ENCODE measurements at places on chromosomes 7 and 10.

DNA sequence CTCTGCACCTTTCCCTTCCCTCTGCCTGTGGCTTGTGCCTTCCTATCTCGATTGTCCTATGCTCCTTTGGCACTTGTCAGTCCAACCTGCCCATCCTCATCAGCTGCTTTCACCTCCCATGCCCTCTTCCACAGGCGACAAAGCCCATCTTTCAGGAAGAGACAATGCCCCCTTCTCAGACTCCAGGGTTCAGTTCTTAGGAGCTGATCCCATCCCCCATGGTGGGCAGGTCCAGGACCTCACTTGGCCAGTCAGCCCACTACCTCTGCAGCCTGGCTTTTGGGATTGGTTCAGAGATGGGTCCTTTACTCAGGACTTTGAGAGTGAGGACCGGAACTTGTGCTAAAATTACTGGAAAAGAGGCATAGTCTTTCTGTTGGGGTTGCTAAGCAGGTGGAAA lies 74.0 kb upstream of the NANOS1 start:
- DNase-seq = no peak

- DNase-seq = no peak
Measured at GRCh38 chr7:99984593-99984992, 8.8 kb upstream of the AZGP1 start.

DNA sequence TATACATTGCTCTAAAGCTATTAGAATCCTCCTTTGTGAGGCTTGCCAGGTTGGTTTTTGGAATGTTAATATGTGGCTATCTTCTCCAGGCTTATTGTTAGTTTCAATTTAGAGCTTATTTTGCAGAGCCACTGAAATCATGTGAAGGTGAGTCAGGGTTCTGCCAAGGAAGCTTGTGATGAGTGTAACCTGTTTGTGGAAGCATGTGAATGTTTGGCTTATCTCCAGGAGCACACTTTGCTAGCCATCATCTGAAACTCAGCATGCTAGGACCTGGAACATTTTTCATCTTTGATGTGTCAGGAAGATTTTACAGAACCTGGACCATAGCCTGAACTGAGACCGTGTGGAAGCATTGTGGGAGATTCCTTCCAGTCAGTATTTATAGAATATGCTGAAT lies 197.3 kb downstream of the PPP1R9A start:
- DNase-seq = no peak

GRCh38 chr10:6039711-6040110 lies 22.5 kb downstream of the IL2RA start:
- no peak for DNase-seq

DNA sequence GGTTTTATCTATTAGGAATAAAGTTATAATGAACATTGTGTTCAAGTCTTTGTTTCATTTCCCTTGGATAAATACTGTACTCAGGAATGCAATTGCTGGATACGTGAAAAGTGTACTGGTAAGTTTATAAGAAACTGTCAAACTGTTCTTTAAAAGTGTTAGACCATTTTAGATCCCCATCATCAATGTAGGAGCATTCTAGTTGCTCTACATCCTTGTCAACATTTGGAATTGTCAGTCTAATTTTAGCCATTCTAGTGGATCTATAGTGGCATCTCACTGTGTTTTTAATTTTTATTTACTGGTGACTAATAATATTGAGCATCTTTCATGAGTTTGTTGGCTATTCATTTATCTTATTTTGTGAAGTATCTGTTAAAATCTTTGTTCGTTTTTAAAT lies 354.0 kb upstream of the NRP1 start:
- no peak for DNase-seq

- DNase-seq = no peak
Measured at GRCh38 chr7:151139071-151139790, 28.3 kb downstream of the GBX1 start.

GRCh38 chr7:151768805-151769187 lies 108.1 kb downstream of the PRKAG2 start:
- no peak for DNase-seq

DNA sequence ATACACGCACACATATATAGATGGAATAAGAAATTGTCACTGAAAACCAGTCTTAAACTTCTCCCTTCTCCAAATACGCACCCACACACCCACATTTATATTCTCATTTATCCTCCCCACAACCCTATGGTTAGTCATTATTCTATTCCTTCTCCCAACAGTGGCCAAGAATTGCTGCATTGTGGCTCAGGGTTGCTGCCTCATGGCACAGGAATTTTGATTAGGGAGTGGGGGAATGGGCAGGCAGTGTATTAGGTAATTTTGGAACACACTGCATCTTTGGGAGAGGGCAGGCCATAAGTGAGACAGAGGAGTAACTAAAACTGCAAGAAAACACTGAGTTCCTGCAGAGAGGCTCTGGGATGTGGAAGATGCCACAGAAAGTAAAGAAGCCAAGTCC lies 35.7 kb downstream of the NAPEPLD start:
- no peak for DNase-seq

- no peak for DNase-seq
Measured at GRCh38 chr10:55476129-55476528, 675.1 kb upstream of the PCDH15 start.

- peak; percentile 36 for DNase-seq
Measured at GRCh38 chr10:101032637-101033224, 1.7 kb downstream of the SFXN3 start.

- DNase-seq = no peak
Measured at GRCh38 chr7:114875186-114875585, 46.7 kb upstream of the MDFIC start.

DNA sequence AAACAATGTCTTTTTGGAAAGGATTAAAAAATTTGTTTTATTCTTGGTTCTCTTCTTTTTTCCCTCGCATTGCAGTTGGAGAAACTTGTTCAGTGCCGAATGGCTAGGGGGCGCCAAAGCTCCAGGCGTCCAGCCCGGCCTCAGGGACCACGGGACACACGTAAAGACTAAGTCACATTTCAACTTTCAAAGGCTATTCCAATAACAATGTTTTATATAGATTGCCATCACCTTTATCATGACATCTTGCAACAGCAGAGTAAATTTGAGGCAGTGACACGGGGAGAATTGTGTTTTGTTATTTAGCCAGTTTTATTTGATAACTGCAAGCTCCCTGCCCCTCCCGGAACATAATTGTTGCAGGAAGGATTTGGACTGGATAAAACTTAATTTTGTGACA lies 2.2 kb upstream of the IGFBP3 start:
- DNase-seq = peak; percentile 32

- no peak for DNase-seq
Measured at GRCh38 chr10:53422223-53422888, 649.8 kb upstream of the MBL2 start.

- no peak for DNase-seq
Measured at GRCh38 chr7:139915268-139915863, 86.3 kb downstream of the TBXAS1 start.

- no peak for DNase-seq
Measured at GRCh38 chr10:73889014-73889413, 14.7 kb upstream of the CAMK2G start.

DNA sequence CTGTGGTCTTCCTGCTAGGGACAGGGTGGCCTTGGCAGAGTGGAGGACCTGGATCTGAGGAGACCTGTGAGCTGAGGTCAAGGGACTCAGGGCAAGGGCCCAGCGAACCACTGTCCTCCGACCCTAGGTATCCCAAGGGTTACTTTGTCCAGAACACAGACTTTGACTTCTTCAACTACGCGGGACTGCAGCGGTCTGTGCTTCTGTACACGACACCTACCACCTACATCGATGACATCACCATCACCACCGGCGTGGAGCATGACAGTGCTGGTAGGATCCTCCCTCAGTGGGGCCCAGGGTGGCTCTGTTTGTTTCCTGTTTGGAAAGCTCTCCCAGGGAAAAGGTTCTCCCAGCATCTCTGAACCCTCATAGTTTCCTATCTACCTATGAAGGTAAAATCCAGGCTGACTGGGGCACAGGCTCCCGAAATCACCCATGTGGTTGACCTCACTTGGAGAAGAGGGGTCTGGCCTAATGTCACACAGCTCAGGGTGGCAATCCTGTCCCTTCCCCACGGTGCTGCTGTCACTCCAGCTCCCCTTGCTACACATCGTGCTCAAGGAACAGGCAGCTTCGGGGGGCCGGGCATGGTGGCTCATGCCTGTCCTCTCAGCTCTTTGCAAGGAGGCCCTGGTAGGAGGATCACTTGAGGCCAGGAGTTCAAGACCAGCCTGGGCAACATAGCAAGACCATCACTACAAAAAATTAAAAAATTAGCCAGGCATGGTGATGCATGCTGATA lies 57.6 kb downstream of the ZNF727 start:
- DNase-seq = no peak

DNA sequence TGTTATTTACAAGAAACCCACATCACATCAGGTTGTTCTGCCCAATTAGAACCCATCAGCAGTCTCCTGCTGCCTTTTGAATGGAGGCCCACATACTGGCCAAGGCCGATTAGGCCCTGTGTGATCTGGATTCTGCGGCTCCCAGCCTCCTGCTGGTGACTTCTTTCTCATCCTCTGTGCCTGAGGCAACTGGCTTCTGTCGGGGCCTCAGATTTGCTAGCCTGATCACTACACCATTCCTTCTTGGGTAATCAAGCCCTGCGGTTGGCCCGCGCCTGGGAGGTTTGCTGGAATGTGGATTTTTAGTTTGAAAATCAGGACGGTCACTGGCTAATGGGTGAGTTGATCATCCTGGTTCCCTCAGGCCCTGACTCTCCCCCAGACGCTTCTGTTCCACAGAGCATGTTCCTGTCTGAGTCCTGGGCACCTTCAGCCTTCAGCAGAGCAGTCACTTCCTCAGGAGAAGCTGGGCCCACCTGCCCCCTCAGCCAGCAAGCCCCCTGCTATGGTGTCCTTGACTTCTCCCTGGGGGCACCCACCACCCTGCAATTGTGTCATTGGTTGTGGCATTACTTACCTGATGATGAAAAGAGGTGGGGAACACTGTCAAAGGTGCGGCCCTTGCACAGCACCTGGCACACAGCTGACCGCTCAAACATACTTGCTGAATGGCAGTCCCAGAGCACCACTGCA lies 207.6 kb downstream of the PHTF2 start:
- DNase-seq = no peak

GRCh38 chr10:69963178-69963834 lies 89.3 kb upstream of the MACROH2A2 start:
- DNase-seq = no peak

DNA sequence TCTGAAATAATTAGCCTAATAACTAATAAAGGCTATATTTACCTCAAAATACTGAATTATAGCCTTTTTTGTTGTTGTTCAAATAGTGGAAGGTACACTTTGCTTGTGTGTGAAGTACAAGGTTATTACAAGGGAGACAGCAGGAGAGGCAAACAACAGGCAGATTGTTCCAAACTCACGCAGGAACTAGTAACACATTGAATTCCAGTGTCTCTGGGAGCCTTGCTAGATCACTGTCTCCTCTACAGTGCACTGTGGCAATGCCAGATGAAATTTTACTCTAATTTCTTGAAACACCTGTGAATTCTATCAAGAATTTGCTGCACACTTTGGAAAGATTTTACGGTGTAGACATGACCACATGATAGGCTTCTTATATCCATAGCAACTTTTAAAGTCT lies 112.6 kb downstream of the MDFIC start:
- no peak for DNase-seq

DNA sequence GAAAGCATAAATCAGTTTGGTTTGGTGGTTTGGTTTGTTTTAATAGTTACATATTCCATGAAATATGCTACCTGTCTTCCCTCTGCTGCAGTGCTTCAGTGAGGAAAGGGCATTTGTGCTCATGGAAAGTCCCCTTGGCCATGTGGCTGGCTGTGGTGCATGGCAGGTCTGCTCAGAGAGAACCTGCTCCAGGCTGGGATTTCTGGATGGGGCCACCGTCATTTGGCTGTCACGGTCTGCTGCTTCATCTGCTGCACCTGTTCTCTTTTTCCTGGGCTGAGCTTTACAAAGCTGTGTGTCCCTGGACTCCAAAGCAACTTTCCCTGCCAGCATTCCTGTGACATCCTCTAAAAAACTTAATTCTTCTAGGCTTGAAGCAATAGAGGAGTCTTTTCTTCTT lies 8.9 kb downstream of the CDK14 start:
- DNase-seq = no peak

GRCh38 chr7:134742688-134743350 lies 36.6 kb upstream of the CALD1 start:
- DNase-seq = no peak

DNA sequence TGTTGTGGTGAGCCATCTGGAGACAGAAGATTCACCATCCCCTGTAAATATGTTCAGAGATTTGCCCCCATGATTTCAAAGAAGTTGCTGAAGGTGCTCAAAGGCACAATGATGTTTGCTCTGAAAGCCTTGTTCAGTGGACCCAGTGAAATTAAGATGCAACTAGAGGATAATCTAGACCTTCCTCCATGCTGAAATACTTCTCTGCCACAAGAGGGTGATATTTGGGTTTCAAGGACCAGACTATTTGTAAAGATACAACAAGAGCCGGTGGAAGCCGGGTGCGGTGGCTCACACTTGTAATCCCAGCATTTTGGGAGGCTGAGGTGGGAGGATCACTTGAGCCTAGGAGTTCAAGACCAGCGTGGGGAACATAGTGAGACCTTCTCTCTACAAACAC lies 13.5 kb upstream of the MSRB2 start:
- no peak for DNase-seq

DNA sequence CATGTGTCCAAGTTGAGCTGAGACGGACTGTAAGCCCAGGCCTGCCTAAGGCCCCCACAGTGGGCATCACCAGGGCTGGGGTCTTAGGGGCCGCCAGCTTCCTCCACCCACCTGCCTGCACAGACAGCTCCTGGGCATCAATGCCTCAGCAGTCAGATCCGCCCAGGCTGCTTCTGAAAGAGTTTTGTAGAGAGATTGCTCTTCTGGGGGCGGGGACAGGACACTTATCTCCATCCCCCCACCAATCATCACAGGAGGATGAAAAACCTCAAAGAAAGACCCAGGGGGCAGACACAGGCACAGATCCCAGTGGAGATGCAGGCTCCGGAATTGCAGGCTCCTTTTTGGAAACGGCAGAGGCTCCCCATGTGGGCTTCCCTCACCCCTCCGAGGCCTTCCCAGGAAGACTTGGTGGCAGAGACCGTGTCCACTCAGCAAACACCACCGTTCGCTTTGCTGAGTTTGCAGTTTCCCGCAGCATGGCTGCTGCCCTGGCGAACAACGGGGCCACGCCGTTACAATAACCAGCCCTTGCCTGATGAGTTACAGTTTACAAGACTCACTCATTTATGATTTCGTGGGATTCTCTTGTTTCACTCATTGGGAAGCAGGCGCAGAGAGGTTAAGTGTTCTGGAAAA lies 96.4 kb downstream of the MKI67 start:
- DNase-seq = no peak

GRCh38 chr7:135755351-135755753 lies 6.7 kb upstream of the FAM180A start:
- DNase-seq = no peak

DNA sequence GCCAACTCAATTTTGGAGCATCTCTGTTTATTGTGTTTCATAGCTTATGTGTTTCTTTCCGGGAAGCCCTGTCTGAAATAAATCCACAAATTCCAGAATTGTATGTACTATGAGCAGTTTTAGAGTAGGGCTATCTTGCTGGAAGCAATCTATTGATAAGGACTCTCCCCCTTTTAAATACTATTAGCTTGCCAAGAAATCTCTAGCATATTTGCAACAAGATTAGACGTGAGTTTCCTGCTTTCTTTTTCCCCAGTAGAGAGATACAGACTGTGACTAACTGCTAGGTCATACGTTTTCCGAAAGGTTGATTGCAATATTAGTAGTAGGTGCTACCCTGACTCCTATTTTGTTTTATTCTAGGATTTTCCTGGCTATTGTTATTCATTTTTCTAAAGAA lies 277.0 kb downstream of the MALRD1 start:
- no peak for DNase-seq

- no peak for DNase-seq
Measured at GRCh38 chr10:26457088-26457487, 18.9 kb downstream of the APBB1IP start.

- DNase-seq = no peak
Measured at GRCh38 chr7:22027475-22027874, 81.8 kb upstream of the CDCA7L start.

All from stimulated activated CD4-positive, alpha-beta T cell treated with anti-CD3 and anti-CD28 coated beads, Interleukin-15, amount 100 ng/mL, for 1 hour (primary cell).